ENCODE measurements at places on chromosomes 11 and 22.

DNA sequence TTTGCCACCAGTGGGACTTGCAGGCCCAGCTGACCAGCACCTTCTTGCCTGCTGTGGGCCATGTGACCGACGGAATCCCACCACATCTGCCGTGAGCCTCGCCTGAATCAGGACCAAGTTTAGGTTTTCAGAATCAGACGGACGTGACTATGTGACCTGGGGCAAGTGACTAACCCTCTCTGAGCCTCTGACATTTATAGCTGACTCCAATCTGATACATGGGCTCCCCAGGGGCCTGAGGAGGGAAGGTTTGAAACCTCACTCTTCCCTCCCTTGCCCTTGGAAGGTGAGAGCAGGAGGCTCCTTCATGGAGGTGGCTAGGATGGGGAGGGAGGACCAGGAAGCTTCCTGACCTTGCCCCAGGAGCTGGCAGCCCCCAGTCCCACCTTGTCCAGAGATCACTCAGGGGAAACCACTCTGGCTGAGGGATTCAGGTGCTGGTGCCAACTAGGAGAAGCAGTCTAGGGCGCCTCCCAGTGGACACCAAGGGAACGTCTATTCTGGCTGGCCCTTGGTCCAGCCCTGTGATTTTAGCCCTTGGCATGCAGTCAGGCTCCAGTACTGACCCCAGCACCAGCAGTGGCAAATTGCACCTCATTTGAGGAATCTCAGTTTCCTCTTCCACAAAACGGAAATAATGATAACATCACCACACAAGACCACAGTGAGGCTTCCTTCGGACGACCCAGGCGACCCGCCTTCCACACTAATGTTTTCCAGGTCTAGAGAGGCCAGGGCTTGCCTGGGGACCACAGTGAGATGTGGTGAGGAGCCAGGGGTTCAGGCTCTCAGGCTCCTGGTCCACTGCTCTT lies 47.2 kb upstream of the SYT7 start:
- DNase-seq: peak; percentile 6

DNA sequence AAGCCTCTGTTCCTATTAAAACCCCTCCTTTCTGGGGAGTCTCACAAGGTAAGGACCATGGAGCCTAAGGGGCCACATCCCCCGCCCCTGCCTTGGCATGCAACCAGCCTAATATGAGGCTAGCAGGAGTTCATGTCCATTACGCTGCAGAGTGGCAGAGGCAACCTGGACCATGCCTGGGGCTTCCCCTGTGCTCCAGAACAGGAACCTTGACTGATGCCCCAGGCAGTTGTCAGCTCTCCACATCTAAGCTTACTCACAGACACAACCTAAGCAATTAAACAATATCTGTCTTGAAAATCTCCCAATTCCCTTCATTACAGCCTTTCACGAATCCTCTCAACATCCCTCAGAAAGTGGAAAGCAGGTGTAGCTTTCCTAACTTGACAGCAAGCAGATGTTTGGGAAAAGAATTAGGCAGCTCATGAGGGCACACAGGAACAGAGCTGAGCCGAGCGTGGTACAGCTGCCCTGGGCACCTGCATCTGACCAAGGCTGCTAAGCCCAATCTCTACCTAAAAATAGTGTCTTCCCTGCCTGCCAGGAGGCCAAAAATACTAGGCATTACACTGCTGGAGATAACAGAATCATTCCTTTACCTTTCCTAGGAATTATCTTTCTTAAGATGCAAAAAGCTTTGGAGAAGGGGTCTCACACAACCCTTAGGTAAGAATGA lies 20.8 kb downstream of the C11orf71 start:
- no peak for DNase-seq

DNA sequence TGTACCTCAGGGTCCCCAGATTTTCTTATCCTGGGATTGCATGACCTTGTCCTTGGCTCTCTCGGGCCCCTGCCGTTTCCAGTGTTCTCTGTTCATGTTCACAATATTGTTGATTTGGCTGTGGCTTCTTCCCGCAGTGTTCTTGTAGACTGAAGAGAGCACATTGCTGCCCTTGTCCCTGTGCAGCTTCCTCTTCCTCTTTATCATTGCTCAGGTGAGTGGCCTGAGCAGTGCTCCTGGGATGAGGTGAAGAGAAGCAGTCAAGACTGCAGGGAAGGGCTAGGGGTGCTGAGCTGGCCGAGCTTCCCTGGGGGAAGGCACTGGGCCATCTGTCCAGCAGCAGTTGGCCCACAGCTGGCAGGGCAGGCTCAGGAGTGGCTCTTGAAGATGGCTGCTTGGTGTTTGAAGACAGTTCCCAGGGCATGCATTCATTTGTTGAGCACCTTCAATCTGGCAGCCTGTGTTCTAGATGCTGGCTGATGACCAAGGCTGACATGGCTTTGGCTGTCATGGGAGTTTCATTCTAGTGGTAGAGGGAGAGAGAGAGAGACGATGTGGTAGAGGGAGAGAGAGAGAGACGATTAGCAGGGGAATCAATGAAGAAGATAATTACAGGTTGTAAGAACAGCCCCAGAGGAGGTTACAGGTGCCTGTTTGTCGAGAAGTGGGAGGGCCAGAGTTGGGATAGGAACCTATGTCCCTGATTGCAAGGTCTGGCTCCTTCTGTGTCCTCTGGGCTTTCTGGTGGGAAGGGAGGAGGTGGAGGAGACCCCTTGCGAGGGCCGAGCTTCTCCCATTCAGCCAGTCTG lies 17.4 kb downstream of the BMAL1 start:
- DNase-seq: no peak

DNA sequence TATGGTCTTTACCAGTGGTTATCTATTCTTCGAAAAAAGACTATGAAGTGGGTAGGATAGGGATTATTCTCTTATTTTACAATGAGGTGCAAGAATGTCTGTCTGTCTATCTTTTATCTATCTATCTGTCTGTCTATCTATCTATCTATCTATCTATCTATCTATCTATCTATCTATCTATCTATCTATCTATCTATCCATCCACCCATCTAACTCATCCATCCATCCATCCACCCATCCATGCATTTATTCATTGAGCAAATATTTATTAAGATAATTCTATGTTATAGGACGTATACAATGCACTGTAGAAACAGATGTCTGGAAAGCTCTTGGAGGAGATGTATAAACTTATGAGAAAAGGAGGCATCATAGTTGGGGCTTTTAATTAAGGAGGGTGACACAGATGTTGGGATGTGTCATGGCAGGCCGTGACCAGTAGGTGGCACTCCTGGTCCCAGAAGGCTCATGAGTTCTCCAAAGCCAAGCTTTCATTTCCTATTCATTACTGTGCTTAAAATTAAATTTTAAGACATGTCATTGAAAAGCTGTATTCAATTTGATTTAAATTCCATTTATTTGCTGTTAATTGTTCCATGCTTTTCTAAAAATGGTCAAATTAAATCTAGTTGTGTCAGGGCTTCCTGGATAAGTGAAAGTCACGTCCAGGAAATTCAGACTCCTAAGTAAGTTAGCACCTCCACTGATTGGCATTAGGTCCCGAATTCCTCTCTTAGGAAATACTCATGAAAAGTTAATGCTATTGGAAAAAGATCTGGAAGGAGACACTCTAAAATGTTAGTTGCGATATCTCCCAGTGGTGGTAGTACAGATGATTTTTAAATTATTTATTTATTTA lies 19.0 kb upstream of the E2F8 start:
- DNase-seq: peak; percentile 66

GRCh38 chr11:124467381-124467927 lies 22.0 kb upstream of the OR8B8 start:
- DNase-seq: no peak

GRCh38 chr11:83006877-83007330 lies 64.8 kb downstream of the RAB30 start:
- no peak for DNase-seq

Data from CD4-positive, alpha-beta T cell treated with Interleukin-12 subunit alpha and Interleukin-12 subunit beta, for 1 hour (primary cell).